ENCODE measurements at places on chromosomes 12 and 14.
A peak's percentile ranks its signal among the peaks of the same experiment; 100 is the strongest.

- peak; percentile 37 for DNase-seq
Measured at GRCh38 chr12:95215949-95216348, 1.3 kb downstream of the FGD6 start.

DNA sequence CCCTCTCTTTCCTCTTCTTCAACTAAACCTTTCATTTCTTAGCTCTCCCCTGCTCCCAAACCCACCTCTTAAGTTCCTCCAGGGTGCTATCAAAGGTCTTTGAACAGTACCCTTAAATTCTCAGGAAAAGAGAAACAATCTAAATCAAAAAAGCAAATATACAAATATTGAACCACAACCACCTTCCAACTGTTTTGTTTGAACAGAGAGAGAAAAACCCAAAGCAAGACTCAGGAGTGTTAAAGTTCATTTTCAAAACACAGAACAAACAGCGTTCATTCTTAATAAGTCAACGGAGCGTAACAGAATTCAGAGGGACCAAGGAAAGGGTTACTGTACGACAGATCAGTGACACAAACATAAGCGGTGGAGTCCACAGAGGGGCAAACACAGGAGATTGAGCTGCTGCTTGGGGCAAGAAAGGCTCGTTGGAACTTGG is 73.3 kb downstream of the NDUFA12 start:
- DNase-seq = no peak

- DNase-seq = no peak
Measured at GRCh38 chr12:105783983-105784947, 354.5 kb downstream of the NUAK1 start.

DNA sequence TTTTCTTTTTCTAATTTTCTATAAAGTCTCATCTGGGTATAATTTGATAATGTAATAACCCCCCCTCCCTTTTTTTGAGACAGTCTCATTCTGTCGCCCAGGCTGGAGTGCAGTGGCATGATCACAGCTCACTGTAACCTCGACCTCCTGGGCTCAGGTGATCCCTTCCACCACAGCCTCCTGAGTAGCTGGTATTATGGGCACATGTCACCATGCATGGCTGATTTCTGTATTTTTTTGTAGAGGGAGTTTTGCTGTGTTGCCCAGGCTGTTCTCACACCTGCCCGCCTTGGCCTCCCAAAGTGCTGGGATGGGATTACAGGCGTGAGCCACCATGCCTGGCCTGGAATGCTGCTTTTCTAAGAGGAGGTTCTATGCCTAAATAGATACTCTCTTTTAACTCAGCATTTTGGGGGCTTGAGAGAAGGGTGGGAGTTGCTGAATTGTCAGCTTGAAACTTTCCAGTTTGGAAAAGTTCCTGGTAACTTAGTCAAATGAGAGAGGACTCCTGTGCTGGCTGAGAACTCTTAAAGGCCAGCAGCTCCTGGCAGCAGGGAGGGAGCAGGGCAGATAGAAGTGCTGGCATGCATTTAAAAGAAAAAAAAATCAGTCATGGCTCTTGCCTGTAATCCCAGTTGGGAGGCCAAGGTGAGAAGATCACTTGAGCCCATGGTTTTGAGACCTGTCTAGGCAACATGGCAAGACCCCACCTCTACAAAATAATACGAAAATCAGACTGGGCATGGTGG is 13.0 kb downstream of the NUDT4 start:
- no peak for DNase-seq

- peak; percentile 41 for DNase-seq
Measured at GRCh38 chr12:114166362-114166761, 200.2 kb upstream of the RBM19 start.

- peak; percentile 33 for DNase-seq
Measured at GRCh38 chr12:98532687-98533304, 17.4 kb downstream of the TMPO start.

GRCh38 chr12:125773033-125773640 is 707.9 kb downstream of the AACS start:
- DNase-seq = no peak

DNA sequence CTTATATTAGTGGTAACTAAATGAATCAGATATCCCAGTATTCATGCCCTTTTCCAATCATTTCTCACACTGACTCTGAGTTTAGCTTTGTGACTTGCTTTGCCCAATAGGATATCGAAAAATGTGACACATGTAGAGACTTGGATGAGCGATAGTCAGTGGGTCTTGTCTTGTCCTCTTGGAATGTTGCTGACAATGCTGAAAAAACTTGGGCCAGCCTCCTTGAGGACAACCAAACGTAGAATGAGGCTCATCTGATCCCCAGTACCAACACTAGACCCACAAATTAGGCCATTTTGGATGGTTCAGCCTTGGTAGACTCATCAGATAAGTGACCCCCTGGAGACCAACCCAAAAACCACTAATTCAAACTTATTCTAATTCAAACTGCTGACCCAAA is 351.0 kb downstream of the GRIN2B start:
- DNase-seq = no peak

- peak; percentile 39 for DNase-seq
Measured at GRCh38 chr12:79420146-79420618, 270.6 kb downstream of the PAWR start.

DNA sequence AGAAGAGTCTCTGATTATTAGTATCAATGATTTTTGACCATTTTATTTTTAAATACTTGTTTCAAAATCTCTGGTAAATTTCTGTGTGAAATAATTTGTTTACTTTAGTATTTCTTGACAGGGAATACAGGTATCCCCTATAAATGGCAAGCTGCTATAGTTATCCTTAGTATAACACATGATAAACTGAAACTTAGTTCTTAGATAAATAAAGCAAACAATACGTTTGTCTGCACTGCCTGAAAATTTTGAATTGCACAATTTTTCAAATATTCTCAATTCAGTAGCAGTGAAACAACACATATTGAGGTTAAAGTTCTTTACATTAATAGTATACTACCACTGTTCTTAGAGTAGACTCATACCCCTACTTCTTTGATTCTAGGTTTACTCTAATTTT is 26.9 kb downstream of the CNOT2 start:
- no peak for DNase-seq
